Activated naive CD4-positive, alpha-beta T cell (primary cell): ENCODE measurements at places on chromosomes 2 and 18.

- DNase-seq = no peak
Observed at GRCh38 chr2:166344286-166345113, 31.2 kb downstream of the SCN9A start.

- no peak for DNase-seq
Observed at GRCh38 chr2:104474716-104475115, 379.2 kb upstream of the POU3F3 start.

DNA sequence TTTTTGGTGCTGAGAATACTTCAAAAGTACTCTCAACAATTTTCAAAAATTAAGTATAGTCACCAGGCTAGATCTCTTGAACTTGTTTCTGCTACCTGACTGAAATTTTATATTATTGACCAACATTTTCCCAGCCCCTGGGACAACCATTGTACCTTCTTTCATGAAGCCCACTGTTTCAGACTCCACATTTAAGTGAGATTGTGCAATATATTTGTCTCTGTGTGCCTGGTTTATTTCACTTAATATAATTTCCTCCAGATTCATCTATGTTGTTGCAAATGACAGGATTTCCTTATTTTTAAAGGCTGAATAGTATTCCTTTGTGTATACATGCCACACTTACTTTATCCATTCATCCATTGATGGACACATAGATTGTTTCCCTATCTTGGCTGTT, 354.2 kb upstream of the VRK2 start:
- no peak for DNase-seq

GRCh38 chr2:25606892-25607291, 66.5 kb downstream of the DTNB start:
- DNase-seq = no peak

GRCh38 chr2:167212014-167212648, 323.9 kb downstream of the XIRP2 start:
- DNase-seq = no peak

DNA sequence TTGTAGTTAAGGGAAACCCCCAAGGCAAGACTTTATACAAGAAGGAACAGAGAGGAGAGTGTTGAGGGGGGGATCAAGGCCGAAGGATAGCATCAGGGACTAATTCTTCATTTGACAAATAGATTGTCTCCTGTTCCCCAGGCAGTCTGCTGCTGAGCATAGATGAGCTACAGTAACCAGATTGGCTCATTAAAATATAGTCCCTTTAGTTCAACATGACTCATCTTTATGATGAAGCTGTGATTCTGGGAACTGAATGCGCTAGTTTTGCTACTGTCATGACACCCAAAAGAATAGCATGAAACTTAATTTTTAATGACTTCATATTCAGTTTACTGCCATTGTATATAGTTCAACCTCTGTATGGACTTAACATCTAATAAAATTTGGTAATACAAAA, 35.5 kb downstream of the TMEFF2 start:
- no peak for DNase-seq

GRCh38 chr2:105415007-105415406, 16.2 kb upstream of the FHL2 start:
- DNase-seq = no peak

GRCh38 chr2:74690571-74690970, 36.5 kb downstream of the SEMA4F start:
- no peak for DNase-seq

DNA sequence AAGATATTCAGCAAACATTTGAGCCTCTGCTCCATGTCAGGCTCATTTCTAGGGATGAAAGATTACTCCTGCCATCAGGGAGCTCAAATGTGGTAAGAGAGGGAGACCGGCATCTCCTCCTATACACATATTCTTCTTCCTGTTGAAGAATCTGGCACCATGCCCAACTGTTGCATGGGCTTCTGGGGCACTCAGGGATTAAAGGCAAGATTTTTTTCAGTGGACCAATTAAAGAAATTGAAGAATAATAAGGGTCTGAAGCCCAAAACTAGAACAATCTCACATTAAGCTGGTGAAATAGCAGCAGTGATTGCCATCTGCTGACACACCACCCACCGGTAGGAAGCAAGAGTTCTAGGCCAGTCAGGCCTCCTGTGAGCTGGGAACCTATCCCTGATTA, 145.4 kb upstream of the LYPD6 start:
- DNase-seq = no peak

DNA sequence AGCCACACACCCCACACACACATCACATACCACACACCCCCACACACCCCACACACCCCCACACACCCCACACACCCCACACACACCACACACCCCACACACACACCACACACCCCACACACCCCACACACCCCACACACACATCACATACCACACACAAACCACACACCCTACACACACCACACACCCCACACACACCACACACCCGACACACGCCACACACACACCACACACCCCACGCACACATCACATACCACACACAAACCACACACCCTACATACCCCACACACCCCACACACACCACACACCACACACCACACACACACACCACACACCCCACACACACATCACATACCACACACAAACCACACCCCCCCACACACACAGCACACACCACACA, 22.4 kb downstream of the TWIST2 start:
- no peak for DNase-seq

DNA sequence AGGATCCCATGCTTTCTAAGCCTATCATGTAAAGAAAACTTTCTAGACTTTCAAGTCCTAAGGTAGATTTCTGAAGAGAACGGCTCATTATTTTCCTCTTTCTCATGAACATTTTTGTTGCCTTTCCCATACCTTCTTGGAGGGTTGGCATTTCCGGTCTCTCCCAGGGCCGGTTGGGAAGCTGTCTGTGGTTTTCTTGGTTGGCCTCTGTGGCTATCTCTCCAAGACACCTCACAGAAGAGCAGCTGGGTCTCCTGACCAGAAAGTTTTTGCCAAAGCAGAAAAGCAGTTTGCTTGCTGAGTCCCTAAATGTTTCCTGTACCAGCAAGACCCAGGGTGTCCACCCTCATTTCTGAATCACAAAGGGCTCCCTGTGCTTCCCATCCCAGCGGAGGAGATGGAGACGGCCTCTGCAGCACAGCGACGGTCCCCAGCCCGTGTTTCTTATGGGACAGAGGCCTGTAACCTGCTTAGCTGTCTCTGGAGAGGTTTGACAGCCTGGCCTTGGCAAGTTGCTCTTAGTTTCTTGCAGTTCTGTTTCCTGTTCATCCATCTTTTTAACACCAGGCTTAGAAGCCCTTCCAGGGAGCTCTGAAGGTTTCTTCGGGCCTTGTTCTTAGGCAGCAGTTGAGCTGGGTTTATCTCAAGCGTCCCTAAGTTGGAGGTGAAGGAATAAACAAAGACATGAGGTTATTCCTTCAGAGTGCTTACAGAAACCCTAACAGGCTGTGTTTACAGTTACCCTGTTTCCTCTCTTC, 39.8 kb downstream of the GREB1 start:
- DNase-seq = no peak

DNA sequence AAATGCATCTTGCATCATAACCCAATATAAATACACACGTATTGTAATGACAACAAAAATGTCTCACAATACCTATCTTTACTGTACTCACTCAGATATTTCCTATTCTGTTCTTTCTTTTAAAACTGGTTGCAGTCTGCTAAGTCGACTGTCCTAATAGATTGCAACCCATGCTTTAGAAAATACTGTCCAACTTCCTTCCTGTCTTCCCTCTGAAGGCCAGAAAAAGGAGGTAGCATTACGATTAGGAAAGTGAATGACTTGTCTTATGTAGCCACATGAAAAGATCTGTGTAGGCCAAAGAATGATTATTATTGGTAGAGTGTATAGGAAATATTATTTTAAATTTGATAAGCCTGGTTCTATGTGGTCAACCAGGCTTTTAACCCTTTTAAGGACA, 134.1 kb downstream of the FAM210A start:
- no peak for DNase-seq

- DNase-seq = no peak
Observed at GRCh38 chr2:27324720-27325119, 1.8 kb upstream of the MPV17 start.

- no peak for DNase-seq
Observed at GRCh38 chr2:164430166-164430783, 191.0 kb downstream of the GRB14 start.

- no peak for DNase-seq
Observed at GRCh38 chr2:73964223-73964622, 20.5 kb upstream of the TET3 start.

- no peak for DNase-seq
Observed at GRCh38 chr18:6607343-6607742, 122.2 kb upstream of the ARHGAP28 start.

GRCh38 chr2:237411683-237412423, 2.1 kb downstream of the COL6A3 start:
- no peak for DNase-seq

DNA sequence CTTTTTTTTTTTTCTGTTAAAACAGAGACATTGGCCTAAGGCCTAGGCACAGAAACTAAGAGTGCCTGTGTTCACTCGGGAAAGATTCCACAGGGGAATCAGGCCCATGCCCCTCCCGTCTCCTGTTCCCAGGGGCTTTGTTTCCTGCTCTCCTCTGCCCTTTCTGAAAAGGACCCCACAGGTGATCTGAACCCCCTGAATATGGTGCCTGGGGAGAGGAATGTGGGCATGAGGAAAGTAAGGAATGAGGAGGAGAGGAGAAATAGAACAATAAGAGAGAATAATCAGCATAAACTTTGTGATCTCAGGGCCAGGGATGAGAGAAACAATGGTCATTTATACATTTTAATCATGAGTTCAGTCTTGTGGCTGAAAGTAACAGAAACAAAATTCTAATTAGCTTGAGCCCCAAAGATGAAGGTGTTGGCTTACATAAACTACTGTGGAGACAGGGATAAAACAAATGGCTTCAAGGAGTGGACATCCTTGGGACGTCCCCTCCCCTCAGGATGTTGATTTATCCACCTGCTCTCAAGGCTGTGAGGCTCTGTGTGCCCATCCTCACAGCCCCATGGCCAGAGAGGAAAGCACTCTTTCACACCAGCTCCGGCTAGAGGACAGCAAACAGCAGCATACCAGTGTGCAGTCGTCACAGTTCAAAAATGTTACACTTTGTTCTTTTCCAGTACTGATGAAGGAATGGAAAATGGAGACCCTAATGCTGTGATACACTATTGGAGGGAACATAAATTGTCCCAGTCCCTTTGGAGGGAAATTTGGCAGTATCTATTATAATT, 46.4 kb upstream of the MRPL33 start:
- DNase-seq = no peak

- no peak for DNase-seq
Observed at GRCh38 chr2:217837530-217837929, 165.3 kb downstream of the TNS1 start.

- no peak for DNase-seq
Observed at GRCh38 chr2:190467575-190468083, 59.5 kb downstream of the MFSD6 start.

GRCh38 chr2:66084948-66085590, 349.9 kb upstream of the MEIS1 start:
- DNase-seq = no peak

DNA sequence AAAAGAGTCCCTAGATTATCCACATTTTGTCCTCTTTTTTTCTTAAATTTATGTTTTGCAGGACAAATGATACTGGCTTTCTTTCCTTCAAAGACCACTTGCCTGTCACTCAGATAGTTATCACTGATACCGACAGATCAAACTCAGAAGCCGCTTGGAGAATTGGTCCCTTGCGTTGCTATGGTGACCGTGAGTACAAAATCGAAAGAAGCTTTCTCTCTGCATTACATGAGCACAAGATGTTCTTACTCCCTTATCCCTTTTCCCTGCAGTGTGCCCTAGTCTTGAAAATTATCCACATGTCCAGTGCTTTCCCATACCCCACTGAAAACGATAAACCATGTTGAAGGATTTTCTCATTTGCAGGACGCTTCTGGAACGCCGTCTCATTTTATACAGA, 738.5 kb downstream of the CNTNAP5 start:
- no peak for DNase-seq

DNA sequence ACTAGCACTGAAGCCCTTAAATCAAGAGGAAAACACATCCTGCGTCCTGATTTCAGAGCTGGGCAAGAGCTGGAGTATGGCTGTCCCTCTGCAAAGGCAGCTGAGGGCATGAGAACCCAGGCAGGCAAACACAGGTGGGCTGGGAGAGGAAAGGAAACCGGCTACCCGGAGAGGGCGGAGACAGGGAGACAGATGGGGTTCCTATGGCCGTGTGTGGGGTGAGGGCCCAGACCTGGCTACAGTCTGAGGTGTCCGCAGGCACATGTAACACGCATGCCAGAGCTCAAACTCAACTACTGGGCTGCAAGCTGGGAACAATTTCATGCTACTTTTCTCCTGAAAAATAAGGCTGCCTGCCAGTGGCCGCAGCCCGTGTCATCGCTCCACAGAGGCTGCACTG, 2.7 kb downstream of the COPS9 start:
- DNase-seq = no peak

DNA sequence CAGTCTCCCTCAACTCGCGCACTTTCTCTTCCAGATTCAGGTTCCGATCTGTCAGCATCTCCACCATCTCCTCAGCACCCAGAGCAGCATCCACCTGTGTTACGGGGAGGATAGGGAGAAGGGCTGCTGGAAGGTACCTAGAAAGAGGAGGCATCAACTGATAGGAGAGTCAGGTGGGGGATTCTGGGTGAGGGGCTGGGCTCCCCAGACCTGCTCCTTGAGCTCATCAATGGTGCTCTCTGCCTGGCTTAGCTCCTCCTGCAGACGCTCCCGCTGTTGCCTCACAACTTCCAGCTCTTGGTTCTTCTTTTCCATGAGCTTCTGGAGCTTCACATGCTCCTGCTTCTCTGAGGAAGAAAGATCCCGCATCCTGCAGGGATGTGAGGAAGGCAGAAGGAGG, 10.1 kb downstream of the DCTN1 start:
- no peak for DNase-seq

DNA sequence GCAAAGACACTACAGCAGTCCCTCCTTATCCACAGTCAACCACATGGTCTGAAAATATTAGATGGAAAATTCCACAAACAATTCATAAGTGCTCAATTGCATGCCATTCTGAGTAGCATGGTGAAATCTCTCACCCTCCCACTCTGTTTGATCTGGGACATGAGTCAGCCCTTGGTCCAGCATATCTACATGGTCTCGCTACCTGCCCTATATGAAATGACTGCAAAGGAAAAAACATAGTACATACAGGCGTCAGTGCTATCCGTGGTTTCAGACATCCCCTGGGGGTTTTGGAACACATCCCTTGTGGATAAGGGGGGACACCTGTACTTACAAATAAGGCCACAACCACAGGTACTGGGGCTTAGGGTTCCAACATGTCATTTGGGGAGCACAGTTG, 73.7 kb downstream of the CABLES1 start:
- DNase-seq = no peak

DNA sequence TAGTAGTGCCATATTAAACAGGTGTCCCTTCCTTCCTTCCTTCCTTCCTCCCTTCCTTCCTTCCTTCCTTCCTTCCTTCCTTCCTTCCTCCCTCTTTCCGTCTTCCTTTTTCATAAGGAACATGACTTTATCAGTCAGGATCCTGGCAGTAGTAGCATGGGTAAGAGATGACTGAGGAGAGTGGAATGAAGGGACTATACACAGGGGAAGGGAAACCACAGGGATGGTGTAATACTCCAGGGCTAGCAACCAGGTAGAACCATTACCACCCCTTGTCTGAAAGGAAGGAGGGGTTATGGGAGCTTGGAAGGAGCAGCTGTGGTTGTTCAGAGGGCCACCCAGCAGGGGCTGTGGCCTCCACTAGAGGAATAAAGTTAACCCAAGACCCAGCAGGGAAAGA, 23.2 kb upstream of the KDM3A start:
- no peak for DNase-seq

GRCh38 chr2:143524559-143525401, 395.6 kb downstream of the ARHGAP15 start:
- no peak for DNase-seq

GRCh38 chr2:95121407-95122196, at the start of gene MRPS5:
Gene MRPS5, minus strand, starts transcription at chr2:95121808. Its CDS starts 17 bp downstream, at chr2:95121791.
- peak; percentile 71 for DNase-seq
